ENCODE measurements at places on chromosomes 16 and 17. TPM values are rescaled to one million over a fixed set of nuclear protein-coding genes. Genes with fewer than 3 reads are reported as not detected.

- peak; percentile 54 for DNase-seq
Observed at GRCh38 chr17:83062818-83063671, 16.4 kb upstream of the METRNL start.

- DNase-seq: no peak
Observed at GRCh38 chr16:84992717-84993075, 18.6 kb downstream of the ZDHHC7 start.

- DNase-seq: no peak
Observed at GRCh38 chr17:69470702-69471101, 56.2 kb downstream of the MAP2K6 start.

Gene CMTM2
- not detected for total RNA-seq

- no peak for DNase-seq
Observed at GRCh38 chr16:24152826-24153225, 103.3 kb upstream of the CACNG3 start.

Gene RCVRN
- total RNA-seq: not detected

DNA sequence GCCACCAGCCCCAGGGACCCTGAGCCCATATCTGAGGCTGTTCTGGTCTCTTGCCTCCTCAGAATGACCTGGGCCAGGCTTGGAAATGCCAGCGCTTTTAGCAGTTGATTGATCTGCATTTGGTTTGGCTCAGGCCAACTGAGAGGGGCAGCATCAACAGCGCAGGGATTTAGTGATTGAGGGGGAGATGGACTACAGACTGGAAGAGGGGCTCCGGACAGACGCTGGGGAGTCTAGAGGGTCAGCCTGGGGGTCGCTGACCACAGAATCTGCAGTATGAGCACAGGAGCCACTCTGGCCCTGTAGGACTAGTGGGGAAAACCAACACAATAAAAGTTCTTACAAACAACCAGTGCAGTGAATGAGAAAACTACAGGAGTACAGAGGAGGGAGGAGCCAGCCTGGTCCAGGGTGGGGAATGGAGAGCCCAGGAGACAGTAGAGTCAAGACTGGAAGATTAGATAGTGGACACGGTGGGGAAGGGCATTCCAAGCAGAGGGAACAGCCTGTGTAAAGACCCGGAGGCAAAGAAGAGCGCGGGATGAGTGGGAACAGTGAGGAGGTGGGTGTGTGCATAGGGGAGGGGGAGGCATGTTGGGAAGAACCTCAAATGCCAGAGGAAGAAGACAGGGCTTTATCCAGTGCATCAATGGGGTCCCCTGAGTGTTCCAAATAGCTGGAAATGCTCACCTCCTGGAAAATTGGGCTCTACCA is 128.9 kb downstream of the MRM1 start:
- no peak for DNase-seq

- peak; percentile 41 for DNase-seq
Observed at GRCh38 chr16:53664724-53665345, 38.8 kb downstream of the RPGRIP1L start.

DNA sequence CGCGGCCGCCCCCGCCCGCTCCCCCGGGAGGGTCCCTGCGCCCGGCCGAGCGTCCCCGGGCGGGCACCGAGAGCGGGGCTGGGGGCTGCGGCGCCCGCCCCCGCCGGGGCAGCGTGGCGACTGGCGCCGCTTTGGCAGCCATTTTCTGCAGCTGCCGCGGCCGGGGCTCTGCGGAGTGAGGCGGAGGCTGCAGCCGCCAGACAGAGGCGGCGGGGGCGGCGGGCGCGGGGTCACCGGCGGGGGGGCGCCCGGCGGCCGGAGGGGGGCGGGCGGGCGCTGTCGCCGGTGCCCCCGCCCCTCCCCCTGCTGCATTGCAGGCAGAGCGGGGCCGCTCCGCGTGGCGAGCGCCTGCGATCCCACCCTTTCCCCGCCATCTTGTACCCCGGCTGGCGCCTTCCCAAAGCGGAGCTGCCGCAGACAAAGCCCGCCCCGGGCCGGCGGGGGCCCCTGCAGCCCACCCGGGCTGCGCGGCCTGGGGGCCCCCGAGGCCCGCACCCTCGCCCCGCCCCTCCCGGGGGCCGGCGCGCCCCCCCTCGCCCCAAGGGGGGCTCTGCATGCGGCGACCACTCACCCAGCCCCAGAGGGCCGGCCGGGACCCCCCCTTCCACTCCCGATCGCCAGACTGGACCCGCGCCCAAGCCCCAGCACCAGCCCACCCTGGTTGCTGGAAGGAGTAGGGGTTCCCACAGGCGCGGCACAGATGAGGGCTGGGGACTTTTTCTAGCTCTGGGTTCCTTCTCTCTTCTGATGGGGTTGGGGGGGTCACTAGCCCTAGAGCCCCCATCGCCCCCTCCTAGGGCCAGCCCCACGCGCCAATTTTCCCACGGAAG is 16.6 kb upstream of the CBX8 start:
- DNase-seq: peak; percentile 93

Gene RAB40C
- total RNA-seq: 11.2 TPM

GRCh38 chr16:85753559-85753958 is 2.7 kb upstream of the C16orf74 start:
- peak; percentile 6 for DNase-seq
